Endothelial cell of umbilical vein (primary cell): ENCODE measurements at places on chromosomes 1 and 21.

DNA sequence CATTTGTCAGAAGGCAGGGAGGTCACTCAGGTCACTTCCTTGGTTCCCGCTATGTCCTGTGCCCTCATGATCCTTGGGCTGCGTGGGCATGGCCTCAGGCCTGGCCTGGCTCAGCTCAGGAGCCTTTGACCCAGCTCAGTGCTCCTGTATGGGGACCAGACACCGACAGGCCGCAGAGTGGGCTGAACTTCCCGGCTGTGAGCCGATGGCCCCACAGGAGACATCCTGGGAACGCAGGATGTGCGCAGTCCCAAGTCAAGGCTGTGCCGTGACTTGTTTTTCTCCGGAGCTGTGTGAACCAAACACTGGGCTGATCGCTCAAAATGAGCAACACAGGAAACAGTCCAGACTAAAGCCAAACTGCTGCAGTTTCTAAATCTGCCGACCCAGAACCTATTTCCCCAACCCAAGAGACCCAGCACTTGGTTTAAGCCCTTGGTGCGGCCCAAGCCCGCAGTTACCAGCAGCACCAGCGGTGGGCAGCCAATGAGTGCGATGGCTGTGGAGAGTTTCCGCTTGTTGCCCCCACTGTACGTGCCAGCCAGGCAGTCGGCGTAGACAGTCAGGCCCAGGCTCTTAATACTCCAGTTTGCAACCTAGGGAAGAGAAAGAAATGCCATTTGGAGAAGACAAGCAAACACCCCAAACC is 92.3 kb upstream of the GCLM start:
- DNase-seq = no peak

DNA sequence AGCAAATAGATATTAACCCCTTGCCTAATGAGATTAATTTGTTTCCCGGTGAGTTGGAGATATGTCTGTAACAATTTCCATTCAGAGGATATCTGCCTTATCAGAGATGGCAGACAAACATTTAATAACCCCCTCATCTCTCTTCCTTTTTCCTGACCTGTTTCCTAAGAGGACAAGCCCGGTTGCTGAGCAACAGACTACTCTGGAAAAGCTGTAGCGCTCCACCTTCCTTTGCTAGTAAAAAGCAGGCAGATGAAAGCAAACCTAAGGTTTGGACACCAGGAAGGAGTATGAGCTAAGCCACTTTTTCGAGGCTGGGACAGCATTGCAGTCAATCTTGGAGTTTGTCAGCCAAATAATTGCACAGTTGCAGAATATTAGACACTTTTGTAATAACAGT is 82.4 kb downstream of the RGS21 start:
- peak; percentile 24 for DNase-seq

DNA sequence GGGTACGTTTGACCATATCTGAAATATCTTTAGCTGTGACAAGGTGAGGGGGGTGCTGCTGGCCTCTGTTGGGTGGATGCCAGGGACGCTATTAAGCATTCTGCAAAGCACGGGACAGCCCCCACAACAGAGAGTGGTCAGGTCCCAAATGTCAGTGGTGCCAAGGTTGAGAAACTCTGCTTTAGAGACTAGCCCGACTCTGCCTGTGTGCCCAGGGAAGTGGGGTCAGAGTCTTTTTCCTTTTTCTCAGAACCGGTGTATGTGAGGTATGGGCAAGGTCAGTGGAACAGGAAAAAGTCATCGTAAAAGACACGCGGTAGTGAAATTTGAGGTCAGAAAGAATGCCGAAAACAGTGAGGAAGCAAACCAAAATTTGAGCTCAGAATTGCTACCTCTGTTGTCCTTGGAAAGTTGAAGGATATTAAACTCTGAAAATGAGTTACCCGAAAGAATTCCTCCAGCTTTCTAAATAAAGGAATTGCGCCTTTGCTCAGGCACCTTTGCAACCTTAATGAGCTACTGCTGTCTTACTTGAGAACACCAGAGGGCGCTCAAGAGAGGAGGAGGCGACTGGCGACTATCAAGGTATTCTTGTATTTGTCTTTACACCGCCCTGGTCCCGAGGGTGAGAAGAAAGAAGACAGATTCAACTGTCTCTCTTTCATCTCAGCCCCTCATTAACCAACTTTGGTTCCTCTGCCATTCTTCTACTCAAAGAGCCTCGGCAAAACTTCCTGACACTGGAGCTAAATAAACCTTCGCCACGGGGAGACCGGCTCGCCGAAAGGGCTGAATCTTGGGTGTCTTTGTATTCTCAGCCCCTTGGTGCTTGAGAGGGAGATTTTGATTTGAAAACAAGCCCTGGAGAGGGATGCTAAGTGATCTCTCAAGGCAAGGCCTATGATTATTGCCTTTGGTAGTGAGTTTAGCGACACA is 85.4 kb upstream of the OLIG2 start:
- peak; percentile 40 for DNase-seq

- no peak for DNase-seq
Measured at GRCh38 chr1:151739590-151740355, 18.5 kb downstream of the RIIAD1 start.

GRCh38 chr1:3070644-3071564 is 1.9 kb downstream of the PRDM16 start:
- DNase-seq = no peak

DNA sequence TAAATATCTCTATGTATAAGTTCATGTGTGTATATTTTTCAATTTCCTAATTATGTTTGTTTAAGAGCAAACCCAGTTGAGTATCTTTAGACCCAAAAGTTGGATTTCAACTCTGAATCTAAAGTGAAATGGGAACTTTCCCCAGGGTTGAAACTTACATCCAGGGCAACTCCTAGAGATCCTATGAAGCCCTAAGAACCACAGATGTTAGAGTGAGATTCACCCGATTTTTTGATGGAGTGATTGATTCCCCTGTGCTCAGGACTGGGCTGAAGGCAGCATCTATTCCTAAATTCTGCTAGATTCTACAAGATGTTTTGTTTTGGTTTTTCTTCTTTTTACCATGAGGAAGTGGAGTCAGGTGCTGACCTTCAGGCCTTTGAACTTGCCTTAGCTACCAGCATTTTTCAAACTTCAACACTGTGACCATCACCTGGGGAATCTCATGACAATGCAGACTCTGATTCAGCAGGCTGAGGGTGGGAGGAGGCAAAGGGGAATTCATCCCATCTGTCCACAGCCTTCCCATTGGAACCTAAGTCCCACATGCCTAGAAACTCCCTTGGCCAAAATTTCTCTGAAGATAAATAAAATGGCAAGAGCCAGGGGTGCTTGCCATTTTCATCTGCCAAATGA is 145.5 kb downstream of the ETS2 start:
- DNase-seq = no peak
